ENCODE measurements at places on chromosomes 5 and 9.

GRCh38 chr9:95083086-95083768 lies 234.3 kb downstream of the FANCC start:
- no peak for DNase-seq

- DNase-seq: no peak
Measured at GRCh38 chr9:128245421-128246151, 30.2 kb downstream of the GOLGA2 start.

GRCh38 chr9:128232528-128233428 lies 29.6 kb downstream of the DNM1 start:
- DNase-seq: no peak

DNA sequence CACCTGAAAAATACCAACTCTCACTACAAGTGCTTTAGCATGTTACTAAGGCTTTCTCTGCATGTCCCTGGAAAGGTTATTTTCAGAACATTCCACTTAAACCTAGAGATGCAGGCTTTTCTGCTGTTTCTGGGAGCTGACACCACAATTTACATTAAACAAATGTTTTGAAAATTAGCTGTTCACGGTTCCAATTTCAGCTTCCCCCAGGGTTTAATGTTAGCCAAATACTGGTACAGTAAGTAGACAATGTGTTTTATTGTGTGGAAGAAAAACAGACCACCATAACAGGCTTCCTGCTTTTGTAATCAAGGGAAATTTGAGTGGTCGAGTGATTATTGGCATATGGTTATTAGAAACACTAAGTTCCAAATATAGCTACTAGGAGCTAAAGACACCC lies 32.0 kb downstream of the MACROH2A1 start:
- DNase-seq: no peak

DNA sequence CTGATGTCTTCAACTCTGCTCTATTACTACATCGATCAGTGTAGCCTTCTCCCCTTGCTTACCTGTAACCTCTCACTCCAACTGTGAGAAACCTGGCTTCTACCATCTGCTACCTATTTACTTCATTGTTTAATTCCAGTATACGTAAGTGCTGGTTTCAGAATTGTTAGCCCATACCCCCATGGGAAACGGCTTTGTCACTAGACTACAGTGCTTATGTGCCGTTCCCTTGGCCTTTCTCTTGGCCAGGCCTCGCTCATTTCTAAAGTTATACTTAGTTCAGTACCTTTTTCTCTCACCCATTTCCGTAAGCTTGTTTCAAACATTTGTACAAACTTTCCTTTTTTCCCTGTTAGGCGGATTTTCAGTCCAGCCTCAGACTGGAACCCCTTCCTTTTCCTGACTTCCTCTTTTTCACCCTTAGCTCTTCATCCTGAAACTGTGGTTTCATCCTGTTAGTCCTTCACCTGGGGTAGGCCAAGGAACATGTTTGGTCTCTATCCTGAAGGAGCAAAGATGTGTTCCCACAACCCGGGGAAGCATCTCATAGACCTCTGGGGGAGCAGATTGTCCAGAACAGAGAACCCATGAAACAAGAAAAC lies 21.7 kb downstream of the ALG2 start:
- no peak for DNase-seq

DNA sequence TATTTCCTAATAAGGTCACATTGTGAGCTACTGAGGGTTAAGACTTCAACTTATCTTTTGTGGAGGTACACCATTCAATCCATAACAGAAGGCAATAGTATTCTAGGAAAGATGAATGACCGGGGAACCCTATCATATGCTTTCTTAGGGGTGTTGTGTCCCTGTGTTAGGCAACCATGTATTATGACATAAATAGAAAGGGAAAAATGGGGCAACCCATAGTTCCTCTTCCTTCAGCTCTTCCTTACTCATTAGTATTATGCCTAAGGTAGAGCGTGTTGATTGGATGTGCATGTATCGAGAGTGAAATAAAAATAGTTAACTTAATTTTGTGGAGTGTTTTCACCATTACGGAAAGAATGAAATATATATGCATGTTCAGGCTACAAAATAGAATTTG lies 6.0 kb upstream of the CCNJL start:
- no peak for DNase-seq

DNA sequence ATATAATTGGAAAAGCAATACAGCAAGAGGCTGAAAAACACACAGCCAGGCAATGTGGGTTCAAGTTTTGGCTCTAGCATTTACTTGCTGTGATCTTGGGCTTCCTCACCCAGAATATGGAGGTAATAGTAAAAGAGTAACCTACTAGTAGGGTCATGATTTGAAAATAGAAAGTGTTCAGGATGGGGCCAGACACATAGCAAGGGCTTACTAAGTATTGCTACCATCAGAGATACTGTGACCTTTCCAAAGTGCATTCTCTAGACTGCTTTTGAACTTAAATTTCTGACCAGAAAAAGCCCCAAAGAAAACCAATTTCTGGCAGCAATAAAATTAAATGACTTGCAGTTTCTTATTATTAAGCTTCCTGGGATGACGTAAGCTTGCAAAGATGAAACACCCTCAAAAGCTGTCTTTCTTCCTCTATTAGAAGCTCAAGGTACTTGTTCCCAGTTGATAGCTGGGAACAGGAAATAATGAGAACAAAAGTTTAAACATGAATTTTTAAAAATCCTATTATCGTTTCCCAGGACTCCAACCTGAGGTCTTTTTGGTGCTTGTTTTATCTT lies 20.3 kb downstream of the SLC45A2 start:
- DNase-seq: no peak

- no peak for DNase-seq
Measured at GRCh38 chr9:13975611-13976290, 338.2 kb downstream of the NFIB start.

DNA sequence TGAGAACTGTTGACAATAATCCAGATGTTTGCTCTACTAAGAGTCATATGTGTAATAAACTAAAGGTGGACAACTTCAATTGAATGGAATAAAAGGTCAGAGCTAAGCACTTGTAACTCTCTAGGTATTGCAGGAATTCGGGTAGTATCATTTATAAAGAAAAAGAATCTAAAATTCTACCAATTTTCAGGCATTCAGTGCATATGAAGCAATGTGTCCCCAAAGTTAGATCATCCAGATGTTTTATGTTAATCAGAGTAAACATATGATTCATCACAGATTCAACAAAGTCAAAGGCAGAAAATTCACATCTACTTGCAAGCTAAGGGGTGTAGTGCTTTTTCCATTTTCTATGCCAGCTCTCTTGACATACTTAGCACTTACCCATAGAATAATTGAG lies 477.1 kb downstream of the PDE4D start:
- DNase-seq: no peak

GRCh38 chr9:135498381-135499126 lies 1.9 kb upstream of the MRPS2 start:
- DNase-seq: no peak

DNA sequence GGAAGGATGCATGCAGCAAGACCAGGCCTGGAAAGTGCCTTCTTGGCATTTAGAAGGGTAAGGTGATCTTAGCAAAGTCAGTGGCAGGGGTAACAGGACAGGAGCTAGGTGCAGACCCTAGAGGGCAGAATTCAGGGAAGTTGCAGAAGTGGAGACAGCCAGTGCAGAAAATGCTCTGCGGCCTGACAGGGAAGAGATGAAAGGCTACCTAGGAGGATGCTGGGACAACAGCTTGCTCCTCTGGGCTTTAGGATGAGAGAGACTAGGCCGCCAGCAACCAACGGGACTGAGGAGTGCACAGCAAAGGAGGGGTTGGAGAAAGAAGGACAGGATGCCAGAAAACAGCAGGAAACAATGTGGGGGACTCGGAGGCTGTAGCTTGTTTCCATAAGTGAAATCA lies 219.9 kb downstream of the FSTL4 start:
- no peak for DNase-seq

DNA sequence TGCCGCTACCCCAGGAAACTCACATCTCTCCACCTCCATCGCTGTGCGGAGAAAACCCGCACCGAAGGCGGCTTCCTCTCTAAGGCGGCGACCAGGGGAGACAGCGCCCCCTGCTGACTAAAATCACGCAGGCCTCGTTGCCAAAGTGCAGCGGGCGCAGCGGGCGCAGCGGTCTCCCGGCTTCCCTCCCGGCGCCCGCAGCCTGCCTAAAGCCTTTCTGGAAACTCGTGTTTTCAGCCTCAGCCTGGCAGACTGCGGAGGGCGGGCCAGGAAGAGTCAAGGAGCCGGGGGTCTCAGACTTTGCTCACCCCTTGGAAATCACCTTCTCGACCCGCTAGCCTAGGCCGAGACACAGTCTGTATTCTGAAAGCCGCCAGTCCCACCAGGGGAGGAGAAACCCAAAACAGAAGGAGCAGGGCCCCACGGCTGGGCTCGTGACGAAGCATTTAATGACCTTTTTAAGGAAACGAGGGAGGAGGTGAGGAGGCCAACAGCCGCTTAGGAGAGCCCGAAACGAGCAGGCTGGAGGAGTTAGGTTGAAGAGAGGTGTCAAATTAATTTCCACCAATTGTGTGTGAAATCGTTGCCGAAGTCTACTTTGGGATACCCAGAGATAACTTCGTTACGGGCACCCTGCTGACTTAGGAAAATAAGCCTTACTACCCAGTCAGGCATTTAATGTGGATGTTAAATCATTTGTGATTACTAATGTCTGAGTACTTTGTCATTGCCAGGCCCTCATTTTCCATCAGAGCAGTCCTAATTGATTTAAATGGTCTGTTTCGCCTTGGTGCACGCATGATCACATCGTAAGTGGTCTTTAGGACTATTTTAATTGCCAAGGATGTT lies 7.3 kb upstream of the FOXB2 start:
- DNase-seq: peak; percentile 53

DNA sequence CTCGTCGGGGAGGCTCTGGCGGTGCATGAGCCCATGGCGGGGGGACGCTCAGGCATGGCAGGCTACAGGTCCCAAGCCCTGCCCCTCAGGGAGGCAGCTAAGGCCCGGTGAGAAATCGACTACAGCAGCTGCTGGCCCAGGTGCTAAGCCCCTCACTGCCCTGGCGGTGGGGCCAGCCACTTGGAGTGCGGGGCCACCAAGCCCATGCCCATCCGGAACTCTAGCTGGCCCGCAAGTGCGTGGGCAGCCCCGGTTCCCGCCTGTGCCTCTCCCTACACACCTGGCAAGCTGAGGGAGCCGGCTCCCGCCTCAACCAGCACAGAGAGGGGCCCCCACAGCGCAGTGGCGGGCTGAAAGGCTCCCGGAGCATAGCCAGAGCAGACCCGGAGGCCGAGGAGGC lies 1896.9 kb upstream of the CDH6 start:
- no peak for DNase-seq

Data from T-helper 2 cell treated with Interferon-gamma antibody and Interleukin-4, amounts not matched to agents 5 μg/mL and 100 μg/mL, for 36 hours (primary cell).